ENCODE measurements at places on chromosomes 12 and 14.

- no peak for DNase-seq
Measured at GRCh38 chr12:125856896-125857295, 791.7 kb downstream of the AACS start.

DNA sequence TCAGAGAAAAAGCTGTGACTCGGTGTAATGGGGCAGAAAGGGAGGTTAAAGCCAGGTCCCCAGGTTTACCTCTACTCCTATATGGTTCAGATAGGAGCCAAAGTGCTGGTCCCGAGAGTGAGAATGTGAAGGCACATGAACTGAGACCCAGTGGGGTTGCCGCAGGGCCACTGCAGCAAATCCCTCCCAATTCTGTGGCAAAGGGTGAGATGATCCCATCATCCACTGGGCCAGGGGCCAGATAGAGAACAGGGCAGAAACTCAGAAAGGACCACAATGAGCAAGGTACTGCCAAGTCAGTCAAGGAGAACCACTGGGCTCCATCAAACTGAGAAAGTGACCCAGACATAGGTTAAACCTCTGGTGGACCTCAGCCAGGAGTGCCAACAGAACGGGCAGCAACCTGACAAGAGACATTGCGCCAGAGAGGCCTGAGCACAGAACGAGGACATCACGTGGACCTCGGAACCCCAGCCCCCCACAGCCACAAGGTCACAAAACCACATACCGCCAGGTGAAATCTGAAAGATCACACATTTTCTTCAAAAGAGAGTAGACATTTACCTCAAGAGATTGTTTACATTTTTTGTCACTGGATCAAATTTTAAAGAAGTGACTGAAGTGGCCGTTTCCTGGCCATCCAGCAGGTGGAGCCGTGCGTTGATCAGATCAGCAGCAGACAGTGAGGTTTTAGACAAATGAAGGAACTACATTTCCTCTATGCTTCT is 20.5 kb upstream of the ITPR2 start:
- no peak for DNase-seq

GRCh38 chr14:34604995-34605394 is 25.0 kb downstream of the SNX6 start:
- no peak for DNase-seq

DNA sequence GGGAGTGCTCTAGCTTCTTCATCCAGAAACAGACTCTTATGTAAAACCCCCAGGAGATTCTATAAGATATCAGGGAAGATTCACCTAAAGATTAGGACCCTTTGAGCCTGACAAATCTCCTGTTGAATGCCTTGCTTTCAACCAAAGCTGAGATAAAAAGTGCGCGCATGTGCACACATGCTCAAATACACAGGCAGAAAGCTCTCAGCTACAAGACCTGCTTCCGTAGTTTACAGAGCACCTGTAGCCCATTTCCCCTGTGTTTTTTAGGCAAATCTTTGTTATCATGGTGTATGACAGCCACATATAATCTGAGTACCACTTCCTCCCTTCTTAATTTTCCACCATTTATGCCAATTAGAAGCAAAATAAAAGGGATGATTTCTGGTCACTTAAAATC is 866.9 kb downstream of the NRXN3 start:
- DNase-seq = no peak

GRCh38 chr14:20659336-20659735 is 17.8 kb upstream of the OR6S1 start:
- no peak for DNase-seq

DNA sequence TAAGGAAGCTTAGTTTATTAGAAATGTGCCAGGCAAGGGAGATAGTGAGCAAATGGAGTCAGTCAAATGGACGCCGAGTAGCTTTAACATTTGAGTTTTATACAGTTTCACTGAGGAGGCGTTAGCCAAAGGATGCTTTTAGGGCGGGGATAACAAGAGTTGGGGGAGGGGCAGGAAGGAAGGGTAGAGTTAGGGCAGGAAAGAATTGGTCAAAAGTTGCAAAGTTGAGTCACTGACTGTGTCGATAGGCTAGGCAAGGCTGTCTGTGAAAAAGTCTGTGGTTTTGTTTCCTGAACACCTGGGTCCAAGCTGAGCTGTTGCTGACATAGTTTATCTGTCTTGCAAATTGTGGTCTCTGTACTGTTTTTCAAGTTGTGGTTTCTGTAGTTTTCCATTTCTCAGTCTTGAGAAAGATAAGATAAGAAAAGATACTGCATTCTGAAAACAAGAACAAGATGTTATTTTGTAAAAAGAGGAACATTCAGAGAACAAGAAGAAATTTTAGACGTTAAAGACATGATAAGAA is 62.6 kb upstream of the RESF1 start:
- DNase-seq = no peak

- no peak for DNase-seq
Measured at GRCh38 chr12:45879363-45879895, 110.9 kb downstream of the SCAF11 start.

DNA sequence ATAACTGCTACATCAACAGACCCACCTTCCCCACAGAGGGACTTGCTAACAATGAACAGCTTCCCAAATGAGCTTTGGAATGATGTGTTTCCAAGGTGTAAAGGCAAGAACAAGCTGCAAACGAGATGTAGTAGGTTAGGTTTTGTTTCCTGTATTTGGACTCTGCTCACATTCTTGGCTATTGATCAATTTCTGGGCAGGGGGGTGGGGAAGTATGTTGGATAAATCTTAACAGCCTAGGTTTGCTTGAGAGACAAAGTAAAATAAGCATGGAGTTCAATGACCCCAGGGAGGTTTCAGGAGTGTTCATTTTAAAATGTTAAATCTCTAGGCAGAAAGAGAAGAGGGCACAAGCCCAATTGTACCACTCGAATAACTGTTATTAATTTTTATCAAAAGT is 146.6 kb downstream of the DPY19L2 start:
- DNase-seq = no peak

GRCh38 chr12:127998988-127999387 is 268.0 kb upstream of the TMEM132C start:
- no peak for DNase-seq

GRCh38 chr12:106584104-106585064 is 1.6 kb downstream of the RFX4 start:
- DNase-seq = no peak

DNA sequence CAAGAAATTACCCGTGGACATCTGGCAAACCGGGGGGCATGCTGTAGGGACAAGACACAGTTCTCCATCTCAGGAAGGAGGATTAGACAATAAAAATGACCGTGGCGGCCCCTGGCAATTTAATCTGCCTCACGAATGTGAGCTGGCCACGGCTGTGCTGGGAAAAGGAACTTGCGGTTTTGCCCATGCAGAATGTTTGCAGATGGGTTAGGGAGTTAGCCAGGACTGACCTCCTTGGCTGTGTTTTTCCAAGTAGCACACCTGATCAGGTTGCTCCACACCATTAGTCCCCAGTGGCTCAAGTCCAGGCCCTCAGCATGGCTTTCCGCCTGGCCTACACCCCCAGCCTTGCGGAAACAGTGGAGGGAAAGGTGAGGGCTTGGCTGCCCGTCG is 20.8 kb downstream of the TPCN1 start:
- no peak for DNase-seq

GRCh38 chr12:121748571-121749265 is 36.2 kb downstream of the TMEM120B start:
- no peak for DNase-seq

- DNase-seq = no peak
Measured at GRCh38 chr12:96902076-96902475, 5.0 kb upstream of the NEDD1 start.

DNA sequence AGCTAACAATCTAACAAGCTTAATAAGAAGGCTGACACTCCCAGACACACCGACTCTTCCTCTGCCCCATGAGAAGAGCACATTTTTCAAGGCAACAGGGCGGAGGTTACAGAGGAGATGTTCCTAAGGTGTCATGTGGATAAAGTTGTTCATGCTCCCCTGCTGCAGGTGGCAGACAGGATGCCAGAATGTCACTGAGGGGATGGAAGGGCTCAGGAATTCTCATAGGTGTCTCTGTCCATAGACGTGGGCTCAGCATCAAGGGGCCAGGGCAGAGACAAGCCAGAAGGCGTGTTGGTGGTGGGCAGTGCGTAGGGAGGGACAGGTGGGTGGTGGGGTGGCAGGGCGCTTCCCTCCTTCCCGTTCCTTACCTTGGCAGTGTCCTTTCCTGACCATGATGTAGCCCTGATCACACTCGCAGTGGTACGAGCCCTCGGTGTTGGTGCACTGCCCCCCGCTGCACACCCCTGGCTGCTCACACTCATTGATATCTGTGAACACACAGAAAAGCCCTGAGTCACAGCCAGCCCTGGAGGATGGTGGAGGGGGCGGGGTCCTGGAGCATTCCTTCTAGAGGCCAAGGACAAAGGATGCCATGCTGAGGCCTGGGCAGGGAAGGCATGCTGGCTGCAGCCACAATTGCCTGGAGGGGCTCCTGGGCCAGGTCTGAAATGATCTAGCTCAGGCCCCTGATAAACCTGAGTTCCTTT is 23.0 kb downstream of the ISCA2 start:
- no peak for DNase-seq

DNA sequence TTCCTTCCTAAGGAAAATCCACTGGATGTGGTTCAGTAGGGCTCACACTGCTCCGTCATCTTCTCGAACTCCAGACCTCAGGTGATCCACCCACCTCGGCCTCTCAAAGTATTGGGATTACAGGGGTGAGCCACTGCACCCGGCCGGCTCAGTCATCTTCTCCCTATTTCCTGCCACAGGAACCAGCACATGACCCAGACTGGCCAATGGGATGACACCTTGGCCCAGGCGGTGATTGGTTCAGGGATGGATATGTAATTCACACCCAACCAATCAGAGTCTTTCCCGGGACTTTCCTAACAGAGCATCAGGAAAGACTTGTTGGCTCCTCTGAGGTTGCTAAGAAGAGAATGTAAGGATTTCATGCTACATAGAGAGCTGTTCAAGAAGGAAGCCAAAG is 19.2 kb upstream of the C12orf76 start:
- DNase-seq = no peak

DNA sequence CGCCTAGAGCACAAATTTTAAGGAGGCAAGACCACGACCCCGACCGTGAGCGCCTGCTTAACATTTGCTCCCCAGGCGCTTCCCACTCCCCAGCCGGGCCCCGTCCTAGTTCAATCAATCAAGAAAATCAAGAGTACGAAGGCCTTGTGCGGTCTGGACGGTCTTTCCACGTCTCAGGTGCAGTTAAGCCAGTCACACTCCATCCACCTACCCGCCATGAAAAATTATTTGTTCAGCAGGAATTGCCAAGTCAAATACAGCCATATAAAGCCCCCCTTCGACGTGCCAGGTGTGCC is 603 bp upstream of the LRR1 start:
- DNase-seq = no peak

DNA sequence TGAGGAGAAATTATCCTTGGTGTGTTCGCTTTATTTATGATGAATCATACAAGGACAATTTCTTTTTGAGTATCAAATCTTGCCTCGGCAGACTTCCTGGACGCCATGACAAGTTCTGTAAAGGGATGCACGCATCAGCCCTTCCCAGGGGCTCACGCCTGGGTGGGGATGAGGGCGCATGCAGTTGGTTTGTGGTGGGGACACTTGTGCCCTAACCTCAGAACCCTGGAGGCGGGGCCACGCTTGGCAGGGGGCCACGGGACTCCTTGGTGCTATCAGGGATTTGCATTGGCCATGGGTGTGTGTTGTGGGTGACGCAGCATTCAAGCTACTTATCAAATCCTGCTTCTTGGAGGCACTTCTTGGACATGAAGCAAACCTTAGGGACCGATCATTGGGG is 143.8 kb upstream of the RTL1 start:
- no peak for DNase-seq

DNA sequence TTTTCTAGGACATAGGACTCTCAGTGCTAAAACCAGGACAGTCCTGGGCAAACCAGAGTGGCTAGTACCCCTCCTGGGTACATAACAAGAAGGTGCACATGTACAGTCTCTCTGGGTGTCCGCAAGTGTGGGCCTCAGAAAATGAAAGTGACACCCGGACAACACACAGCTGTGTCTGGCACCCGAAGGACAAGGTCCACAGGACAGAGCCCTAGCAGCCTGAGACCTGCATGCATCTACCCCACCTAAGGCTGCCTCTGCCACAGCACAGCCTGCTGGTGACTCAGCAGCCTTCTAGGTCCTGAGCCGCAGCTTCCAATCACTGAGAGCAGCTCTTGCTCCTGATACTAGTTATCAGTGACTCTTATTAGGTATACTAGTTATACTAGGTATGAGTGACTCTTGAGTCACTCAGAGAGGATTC is 784.1 kb upstream of the TBX3 start:
- no peak for DNase-seq

DNA sequence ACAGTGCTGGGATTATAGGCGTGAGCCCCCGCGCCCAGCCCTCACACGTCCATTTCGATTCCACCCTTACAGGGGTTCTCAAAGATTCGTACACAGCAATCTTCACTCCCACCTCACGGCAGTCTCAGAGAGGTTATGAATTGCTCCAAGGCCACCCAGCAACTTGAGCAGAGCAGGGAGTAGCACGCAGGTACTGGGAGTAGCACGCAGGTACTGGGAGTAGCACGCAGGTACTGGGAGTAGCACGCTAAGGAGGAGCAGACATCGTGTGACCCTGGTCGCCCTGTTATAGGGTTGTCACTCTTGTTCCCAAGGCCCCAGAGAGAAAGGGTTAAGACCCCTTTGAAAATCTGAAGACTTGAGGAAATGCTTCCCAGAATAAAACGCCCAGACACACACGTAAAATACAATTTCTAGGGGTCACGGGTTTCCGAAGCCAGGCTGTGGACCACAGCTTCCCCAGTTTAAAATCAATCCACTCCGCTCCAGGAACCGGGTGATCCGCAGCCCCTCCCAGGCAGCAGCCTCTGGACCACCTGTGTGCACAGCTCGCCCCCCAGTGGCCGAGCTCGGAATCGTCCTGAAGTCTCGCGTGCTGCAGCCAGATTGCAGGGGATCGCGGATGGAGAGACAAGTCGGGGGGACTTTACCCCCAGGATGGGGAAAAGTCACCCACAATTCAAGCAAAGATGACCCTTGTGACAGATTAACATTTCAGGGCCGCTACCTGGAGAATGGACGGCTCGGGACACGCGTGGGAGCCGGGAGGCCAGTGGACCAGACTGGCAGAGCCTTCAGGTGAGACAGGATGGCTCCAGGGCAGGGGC is 92.0 kb downstream of the SCARB1 start:
- DNase-seq = no peak

GRCh38 chr12:52086944-52087835 is 7.7 kb downstream of the SMIM41 start:
- no peak for DNase-seq

- no peak for DNase-seq
Measured at GRCh38 chr14:103260629-103261124, 73.4 kb upstream of the EIF5 start.

DNA sequence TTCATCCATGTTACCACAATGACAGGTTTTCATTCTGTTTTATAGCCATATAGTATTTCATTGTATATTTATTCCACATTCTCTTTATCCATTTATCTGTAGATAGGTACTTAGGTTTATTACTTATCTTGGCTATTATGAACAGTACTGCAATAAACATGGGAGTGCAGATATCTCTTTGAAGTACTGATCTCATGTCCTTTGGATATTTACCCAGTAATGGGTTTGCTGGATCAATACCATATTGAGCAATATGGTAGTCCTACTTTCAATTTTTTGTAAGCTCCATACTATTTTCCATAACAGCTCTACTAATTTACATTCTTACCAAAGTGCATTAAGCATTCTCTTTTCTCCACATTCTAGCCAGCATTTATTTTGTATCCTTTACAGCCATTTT is 235.8 kb upstream of the ALG10 start:
- DNase-seq = no peak

- no peak for DNase-seq
Measured at GRCh38 chr14:23055147-23055550, 2.2 kb downstream of the CDH24 start.
